Endothelial cell (in vitro differentiated cells): ENCODE measurements at places on chromosomes 5 and 9.

DNA sequence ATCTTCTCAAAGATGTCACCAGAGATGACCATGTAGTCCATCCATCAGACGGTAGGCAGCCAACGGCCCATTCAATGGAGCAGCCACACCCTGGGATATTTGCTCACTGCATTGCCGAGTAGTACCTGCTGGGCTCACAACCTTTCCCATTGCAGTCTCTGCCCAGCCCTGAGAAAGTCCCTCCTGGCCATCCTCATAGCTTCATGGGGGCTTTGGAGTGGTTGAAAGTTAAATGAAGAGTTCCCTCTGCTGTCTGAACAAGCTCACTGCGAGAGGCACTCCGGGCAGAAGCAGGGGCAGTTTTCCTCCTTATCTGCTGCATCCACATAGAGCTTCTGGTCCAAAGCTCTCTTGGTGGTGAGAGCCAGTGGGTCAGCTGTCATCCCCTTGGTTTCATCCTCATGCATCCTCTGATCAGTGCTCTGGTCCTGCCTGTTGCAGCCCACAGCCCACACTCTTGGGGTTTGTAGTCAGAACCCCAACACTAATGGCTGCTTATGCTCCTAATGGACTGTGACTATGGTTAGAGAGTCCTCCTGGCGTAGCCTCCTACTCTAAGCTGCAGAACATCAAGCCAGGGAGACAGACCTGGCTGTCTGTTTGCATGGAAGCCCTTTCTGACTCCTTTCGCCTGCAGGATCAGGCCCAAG, 23.3 kb downstream of the TNFSF8 start:
- peak; percentile 62 for DNase-seq

- DNase-seq = no peak
These were observed 280.4 kb downstream of the MEF2C start for GRCh38 chr5:88602584-88602983.

GRCh38 chr9:23723672-23724071, 102.4 kb downstream of the ELAVL2 start:
- DNase-seq = no peak

DNA sequence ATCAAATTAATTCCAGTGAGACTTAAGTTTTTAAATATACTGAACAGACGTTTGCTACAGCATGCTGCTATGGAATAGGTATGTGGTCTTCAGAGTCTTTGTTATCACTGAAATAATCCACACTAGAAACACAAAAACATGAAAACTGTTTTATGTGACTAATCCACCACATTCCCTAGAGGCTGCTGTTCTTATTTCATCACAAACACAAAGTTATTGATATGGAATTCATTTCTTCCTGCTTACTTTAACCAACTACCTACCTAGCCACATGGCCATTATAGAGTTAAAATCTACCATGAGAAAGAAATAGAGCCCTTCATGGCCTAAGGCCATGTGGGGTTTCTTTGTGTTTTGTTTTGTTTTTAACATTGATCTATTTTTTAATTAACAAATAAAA, 232.3 kb upstream of the PTGER4 start:
- DNase-seq = no peak

GRCh38 chr5:6754766-6755165, 41.5 kb downstream of the TENT4A start:
- no peak for DNase-seq

DNA sequence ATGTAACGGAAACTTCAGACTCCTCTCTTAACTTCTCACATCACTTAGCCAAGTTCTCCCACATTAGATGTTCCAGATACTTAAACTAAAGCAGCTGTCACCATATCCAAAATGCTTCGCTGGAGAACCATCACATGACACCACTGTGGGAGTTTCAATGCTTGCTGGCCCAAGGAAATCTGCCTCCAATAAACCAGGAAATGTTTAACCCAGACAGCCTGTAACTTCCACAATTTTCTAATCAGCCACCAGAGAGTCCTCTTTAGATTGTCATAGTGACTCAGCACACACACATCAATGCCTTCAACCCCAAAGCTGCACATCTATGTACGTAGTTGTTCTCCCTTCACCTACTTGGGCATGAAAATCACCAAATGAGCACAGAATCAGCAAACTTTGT, 118.7 kb downstream of the LPAR1 start:
- no peak for DNase-seq
